ENCODE measurements at places on chromosomes 7 and 10. TPM values are rescaled to one million over a fixed set of nuclear protein-coding genes. Genes with fewer than 3 reads are reported as not detected.

The MICU1 gene
- total RNA-seq, result 41.0 TPM

- no peak for DNase-seq
Observed at GRCh38 chr7:85274454-85274853, 87.6 kb upstream of the SEMA3D start.

The BRI3 gene
- total RNA-seq, result 68.5 TPM

DNA sequence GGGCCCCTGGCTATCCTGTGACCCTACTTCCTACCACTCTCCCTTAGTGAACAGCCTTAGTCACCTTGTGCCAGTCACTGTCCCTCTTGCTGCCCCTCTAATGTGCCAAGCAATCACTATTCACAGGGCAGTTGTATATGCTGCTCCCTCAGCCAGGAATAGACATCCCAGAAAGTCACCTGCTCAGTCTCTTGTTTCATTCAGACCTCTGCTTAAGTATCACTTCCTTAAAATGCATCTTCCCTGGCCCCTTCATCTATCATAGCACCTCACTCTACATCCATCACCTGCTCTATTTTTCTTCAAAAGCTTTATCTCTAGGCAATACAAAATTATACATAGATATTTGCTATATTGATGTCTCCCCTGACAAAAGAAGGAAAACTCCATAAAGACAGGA is 328.4 kb upstream of the NFE2L3 start:
- DNase-seq, result no peak

- no peak for DNase-seq
Observed at GRCh38 chr10:132239126-132240031, 52.6 kb downstream of the DPYSL4 start.
